ENCODE measurements at places on chromosomes 12 and 14.

DNA sequence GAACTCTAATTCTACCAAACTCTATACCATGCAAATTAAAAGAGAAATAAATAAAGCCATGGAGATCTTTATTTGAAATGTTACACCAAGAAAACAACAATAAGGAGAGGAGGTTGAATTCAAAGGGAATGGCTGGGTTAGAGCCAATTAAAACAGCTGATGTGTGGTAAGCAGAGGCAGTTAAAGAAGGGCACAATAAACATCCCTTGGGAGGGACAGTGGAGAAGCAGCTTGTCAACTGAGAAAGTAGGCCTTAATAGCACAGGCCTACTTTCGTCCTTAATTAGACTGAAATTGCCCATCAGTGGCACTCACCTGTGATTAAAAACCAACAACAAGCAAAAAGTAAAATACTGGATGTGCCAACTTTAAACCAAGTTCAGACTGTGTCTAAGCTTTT is 16.3 kb upstream of the NAV3 start:
- no peak for DNase-seq

- DNase-seq: peak; percentile 68
Observed at GRCh38 chr12:89492883-89493282, 31.7 kb downstream of the GALNT4 start.

GRCh38 chr14:71143381-71144290 is 236.4 kb downstream of the PCNX1 start:
- DNase-seq: no peak

- no peak for DNase-seq
Observed at GRCh38 chr14:97843066-97843465, 1045.9 kb downstream of the VRK1 start.

- DNase-seq: no peak
Observed at GRCh38 chr12:71702590-71702989, 16.7 kb downstream of the TMEM19 start.

DNA sequence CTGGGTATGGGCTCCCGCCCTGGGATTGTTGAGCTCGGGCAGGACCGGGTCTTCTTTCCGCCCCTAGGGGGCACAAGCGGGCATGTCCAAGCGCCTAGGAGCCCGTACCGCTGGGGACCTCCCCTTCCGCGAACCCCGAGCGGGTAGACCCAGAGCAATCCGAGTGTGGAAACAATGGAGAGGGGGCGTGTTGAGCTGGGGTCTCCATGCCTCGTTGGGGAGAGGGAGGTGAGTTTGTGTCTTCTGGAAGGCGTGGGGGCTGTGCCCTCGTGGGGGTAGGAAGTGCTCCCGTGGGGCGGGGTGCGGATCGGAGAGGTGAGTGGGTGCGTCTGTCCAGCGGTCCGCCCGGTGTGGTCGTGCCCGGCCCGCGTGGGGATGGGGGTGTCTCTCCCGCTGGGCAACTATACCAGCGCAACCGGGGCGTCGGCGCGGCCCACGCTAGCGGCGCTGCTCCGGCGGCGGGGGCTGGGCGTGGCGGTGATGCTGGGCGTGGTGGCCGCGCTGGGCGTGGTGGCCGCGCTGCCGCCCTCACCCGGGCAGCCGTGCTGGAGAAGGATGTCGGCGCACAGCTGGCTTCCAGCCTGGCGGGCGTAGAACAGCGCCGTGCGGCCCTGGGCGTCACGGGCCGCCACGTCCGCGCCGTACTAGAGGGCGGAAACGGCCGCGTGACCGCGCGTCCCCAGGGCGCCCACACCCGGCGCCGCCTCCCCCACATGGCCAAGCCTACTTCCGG is 12.2 kb downstream of the AGAP2 start:
- peak; percentile 95 for DNase-seq
